GM03348 (cell line): ENCODE measurements at places on chromosomes 6 and 20.
A peak's percentile ranks its signal among the peaks of the same experiment; 100 is the strongest.

DNA sequence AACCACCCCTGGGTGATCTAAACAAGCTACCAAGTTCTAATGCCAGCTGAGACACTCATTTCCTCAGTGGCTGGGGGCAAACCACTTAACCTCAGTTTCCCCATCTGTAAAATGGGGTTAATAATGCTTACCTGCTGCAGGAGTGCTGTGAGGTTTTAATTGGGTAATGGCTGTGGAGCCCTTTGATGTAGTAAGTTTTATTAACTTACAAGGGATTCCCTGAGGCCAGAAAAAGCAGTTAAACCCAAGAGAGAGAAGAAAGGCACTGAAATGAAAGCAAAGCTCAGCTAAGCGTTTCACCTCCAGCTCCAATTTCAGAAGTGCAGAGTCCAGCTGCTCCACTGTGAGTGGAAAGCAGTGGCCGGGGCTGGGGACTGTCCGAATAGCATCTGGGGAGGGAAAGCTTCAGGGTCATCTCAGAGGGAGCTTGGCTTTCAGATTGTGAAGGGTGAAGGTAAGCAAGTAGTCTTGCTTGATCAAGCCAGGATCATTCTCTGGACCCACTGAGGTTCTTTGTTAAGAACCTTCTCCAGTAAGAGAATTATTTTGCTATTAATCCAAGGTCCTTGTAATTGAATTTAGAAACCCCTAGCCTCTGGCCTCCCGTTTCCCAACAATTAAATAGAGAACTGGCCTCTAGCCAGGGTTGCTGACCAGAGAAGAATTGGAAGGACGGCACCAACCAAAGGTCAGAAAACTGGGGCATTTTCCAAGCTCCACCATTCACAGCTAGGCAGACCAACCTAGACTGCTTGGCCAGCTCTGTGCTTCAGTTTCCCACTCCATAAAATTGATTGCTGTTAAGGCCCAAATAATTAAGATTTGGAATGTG lies 20.9 kb upstream of the TCP11 start:
- DNase-seq: no peak

DNA sequence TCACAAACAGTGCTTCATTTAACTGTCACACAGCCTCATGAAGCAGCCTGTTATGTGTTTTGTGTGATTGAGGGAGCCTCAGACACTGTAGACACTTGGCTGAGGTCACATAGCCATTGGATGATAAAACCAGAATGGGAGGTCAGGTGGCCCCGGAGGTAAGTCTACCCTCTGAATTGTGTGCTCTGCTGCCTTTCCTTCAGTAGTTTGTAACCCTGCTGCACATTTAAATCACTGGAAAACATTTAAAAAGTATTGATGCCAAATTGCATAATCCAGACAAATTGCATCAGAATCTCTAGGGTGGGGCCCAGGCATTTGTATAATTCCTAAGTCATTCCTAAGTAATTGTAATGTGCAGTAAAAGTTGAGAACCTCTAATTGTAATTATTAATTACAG lies 85.2 kb upstream of the ECI2 start:
- DNase-seq: peak; percentile 54

DNA sequence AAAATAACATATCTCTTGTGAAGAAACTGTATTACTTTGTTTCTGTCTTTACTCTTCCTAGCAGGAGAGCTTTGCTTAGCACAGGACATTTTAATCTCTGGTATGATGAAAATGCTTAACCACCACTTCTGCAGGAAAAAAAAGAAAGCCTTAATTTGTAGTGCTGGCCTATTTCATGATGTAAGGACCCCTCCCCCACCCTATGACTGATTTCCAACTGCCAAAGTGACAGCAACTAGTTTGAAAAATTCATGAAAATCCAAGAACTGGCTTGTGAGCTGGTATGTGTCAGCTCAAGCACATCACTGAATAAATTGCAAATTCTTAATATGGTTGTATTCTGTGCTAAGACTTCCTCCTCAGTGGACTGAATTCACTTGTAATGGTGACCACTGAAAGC lies 125.3 kb downstream of the REV3L start:
- no peak for DNase-seq

GRCh38 chr20:45822857-45823256 lies 4.3 kb downstream of the TNNC2 start:
- peak; percentile 54 for DNase-seq

DNA sequence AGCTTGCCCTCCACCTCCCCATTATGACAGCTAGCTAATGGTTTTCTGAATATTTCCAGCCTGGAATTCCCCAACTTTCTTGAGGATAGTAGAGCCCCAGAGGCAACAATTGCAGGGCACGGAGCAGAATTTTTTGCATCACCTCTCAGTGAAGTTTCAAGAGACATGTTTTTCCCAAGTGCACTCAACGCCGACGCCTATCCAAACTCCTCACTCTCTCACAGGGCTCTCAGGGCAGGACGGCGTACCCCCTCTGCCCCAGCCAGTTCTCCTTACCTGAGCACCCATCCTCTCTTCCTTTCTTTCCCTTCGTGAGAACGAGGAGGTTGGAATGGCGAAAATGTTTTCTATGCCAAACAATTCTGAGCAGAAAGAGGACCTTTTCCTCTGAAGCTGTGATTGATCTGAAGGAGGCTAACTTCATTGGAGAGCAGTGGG lies 83.1 kb upstream of the FOXQ1 start:
- no peak for DNase-seq

DNA sequence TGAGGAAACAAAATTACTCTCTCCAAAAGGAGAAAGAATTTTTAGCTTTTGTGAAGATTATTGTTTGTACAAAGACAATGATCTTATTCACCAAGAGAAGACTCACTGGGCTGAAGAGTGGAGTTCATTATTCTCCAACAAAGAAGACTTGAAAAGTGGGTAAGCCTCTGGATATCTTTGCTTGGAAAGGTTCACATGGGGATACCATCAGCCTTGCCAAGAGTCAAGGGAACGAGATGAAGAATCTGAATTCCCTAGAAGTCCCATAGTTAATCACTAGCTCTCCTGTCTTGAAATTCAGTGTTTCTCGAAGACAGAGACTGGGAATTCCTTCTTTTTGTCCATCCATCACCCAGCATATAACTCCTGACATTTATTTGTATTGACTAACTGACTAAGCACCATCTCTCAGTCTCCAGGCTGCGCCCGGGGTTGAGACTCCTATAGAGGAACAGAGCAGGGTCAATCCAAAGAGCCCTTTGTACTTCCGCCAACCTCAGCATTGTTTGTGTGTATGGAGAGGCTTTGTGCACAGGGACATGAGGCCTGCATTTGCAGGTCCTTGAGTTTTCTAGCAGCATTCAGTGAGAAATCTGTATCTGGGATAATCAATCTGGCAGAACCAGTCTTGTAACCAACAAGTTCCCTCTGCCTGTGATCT lies 461.9 kb downstream of the KIF16B start:
- no peak for DNase-seq

GRCh38 chr20:9515741-9516233 lies 1.4 kb downstream of the LAMP5 start:
- DNase-seq: no peak

DNA sequence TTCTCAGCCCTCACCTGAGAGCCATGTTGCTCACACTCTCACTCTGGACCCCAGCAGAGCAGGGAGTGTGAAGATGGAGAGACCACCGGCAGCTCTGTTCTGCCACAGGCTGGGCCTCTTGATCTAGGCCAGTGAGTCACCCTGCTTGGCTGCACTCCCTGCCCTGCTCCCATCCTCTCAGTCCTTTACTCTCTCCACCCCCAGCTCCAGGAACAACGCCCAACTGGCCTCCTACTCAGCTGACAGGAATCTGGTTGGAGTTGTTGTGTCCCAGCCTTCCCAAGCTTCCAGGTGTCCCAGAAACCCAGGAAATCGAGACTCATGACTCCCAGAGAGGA lies at the start of gene PSORS1C1:
TSS of gene PSORS1C1 (plus strand) at position 260 of the 338 bp plus-strand sequence. CDS start 14,833 bp downstream, outside the sequence.
- DNase-seq: peak; percentile 94

DNA sequence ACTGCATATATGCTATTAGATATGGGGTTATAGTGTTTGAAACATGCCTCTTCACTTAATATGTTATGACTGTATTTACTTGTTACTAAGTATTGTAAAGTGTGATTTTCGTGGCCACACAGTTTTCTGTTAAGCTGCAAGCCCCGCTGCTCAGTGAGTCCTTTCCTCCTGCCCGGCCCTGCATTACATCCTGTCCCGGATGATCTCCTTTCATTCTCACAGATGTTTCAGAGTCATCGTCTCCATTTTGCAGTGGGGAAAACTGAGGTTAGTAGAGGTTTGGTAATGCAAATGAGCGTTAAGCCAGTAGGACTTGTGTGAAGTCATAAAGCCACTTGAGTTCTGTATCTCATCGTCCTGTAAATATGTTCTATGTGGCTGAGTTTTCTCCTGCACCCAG lies 155.5 kb downstream of the CFAP61 start:
- no peak for DNase-seq

GRCh38 chr20:52748990-52749389 lies 223.2 kb upstream of the TSHZ2 start:
- peak; percentile 35 for DNase-seq

DNA sequence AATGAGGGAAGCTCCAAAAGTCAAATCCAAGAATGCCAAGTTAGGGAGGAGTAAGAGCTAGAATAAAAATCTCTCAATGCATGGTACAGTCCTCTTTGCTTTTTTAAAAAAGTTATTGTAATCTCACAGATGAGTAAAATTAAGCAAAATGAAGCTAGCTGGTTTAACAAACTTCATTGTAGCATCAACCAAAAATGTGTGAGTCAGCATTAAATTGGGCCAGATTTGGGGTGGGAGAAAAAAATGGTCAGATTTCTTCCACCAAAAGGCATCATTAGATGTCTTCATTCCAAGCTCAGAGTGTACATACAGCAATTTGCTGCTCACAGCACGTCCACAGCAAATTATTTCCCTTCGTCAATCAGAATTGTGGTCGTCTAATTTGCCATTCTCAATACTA lies 441.5 kb upstream of the FLRT3 start:
- DNase-seq: no peak
